ENCODE measurements at places on chromosomes 13 and 19.

DNA sequence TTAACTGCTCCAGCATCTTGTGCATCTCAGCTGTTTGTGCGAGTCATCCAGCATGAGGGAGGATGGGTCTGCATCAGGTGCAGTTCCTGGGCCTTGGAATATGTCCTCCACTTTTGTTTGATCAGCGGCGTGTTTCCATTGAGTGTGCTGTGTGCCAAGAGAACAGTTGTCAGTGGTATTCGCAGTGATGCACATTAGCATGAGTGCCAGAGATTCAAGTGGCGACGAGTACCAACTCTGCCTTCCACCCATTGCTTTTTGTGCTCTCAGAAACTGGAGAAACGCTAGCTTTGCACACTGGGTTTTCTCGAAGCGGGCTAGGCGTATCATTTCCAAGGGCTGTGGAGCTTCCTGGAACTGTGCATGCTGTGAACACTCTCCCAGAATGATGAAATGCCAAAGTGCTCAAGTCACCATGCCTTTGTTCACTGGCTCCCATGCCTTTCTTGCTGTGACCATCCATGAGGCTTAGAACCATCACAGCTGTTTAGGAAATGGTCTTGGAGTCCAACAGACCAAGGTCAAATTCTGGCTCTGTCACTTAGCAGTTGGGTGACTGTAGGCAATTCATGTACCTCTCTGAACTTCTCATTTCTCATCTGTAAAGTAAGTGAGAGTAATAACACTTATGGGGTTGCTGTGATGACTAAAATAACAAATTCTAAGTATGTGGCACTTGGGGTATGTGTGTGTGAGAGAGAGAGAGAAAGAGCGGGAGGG is 18.4 kb downstream of the LRCH1 start:
- DNase-seq = no peak

DNA sequence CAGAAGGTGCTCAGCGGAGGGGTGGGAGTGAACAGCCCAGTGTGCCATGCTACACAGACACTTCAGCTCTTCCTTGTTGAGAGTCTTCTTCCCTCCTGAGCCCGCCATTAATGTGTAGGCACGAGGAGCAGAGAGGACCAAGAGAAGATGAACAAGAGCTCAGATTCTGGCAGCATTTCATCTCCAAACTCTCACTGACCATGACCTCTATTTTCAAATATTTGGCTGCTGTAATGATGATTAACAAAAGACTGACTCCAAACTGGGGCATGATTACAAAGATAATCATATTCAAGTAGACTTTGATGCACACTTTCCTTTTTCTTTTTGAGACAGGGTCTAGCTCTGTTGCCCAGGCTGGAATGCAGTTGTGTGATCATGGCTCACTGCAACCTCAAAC is 236.5 kb downstream of the DCLK1 start:
- DNase-seq = no peak

- no peak for DNase-seq
Observed at GRCh38 chr19:49133621-49134454, 14.5 kb downstream of the PPFIA3 start.

GRCh38 chr19:23698711-23699520 is 11.9 kb upstream of the ZNF675 start:
- no peak for DNase-seq

- no peak for DNase-seq
Observed at GRCh38 chr19:45186509-45187334, 8.1 kb downstream of the BLOC1S3 start.

GRCh38 chr13:64130171-64130570 is 2714.5 kb upstream of the PCDH20 start:
- DNase-seq = no peak

DNA sequence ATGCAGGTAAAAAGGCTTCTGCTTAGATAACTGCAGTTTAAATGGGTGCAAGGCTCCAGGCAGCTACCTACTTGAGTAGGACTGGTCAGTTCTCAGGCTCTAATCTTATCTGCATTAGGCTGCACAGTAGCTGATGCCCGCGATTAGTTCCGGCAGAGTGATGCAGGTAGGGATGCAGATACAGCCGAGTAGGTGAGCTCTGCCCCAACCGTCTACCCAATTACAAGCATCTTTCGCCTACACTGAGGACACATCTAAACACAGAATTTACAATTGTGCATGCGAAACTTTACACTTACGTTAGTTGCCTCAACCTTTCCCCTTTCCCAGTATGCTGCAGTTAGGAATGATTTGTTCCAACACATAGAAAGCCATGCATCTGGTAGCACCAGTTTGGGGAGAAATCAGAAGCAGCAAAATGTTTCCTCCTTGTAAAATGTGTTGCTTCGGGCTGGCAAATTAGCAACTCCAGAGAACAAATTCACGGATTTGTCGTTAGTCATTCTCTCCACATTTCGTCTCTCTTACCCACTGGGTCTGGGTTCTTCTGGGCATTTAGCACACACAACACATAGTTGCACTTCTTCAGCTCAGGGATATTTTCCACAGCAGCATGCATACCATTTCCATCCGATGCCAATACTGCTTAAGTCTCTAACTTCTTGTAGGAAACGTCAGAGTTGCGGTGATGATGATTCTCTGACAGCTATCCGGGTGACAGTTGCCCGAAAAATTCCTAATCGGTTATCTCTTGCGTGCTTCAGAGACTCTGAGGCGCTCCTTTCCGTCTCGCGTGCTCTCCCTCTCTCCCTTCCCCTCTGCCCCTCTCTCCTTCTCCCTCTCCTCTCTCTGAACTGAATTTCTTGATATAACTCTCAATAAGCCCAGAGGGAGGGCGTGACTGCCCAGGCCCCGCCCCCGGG is at the start of gene PCDH9:
PCDH9 (minus strand) TSS at position 856 of the 923 bp plus-strand sequence. CDS start 1,896 bp downstream, outside the sequence.
- peak; percentile 71 for DNase-seq

- DNase-seq = no peak
Observed at GRCh38 chr13:78028960-78029359, 110.3 kb upstream of the EDNRB start.

GRCh38 chr19:1102407-1103131 is 1.2 kb upstream of the GPX4 start:
- DNase-seq = no peak

- DNase-seq = no peak
Observed at GRCh38 chr13:96381681-96382080, 291.8 kb downstream of the HS6ST3 start.

GRCh38 chr19:2419754-2420153 is 7.6 kb downstream of the TIMM13 start:
- DNase-seq = no peak

GRCh38 chr13:60433505-60433904 is 36.5 kb downstream of the TDRD3 start:
- DNase-seq = no peak

- no peak for DNase-seq
Observed at GRCh38 chr13:89199138-89199537, 1528.0 kb downstream of the SLITRK5 start.

DNA sequence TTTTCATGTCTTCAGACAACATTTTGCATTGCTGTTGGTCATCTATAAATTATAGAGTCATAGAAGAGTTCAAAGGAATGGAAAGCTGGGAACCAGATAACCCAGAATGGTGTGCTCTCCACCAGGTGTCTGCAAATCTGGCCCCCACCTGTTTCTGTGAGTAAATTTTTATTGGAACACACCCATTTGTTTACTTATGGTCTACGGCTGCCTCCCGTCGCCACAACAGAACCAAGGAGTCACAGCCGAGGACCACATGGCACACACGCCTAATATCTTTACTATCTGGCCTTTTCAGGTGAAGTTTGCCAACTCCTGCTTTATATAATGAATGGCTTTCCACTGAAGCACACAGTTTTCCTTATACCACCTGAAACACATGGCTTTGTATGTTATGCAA is 58.2 kb downstream of the EFNB2 start:
- no peak for DNase-seq

DNA sequence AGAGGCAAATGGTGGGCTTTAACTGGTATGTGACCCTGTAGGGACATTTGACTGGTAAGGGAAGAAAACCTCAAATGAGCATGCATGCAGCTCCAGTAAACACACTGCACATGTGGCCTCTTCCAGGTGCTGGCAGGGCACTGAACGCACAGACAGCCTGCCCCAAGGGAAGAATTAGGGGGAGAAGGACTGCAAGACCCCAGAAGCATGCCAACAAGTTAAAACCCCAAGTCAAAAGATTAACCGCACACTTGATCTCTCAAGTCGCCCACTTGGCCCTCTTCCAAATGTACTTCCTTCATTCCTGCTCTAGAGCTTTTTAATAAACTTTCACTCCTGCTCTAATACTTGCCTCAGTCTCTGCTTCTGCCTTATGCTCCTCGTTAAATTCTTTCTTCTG is 46.9 kb upstream of the SLITRK1 start:
- no peak for DNase-seq

DNA sequence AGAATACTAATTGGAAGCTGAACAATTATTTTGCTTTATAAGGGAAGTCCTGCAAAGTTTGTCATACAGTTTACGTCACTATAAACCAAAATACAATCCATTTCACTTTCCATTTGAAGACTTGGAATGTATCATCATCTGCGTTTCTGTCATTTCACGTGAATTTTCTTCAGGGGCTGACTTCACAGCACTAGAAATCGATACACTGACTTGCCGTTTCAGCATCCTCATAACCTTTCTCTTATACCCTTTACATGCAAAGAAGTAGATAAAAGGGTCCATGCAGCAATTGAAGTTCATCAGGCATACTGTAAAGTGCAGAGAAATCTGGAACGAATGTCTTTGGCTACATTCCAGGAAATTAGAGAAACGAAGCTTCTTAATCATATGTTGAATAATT is 12.2 kb downstream of the GPR183 start:
- DNase-seq = no peak

GRCh38 chr13:44904967-44905366 is 84.3 kb downstream of the NUFIP1 start:
- no peak for DNase-seq

- no peak for DNase-seq
Observed at GRCh38 chr13:106630650-106631049, 62.7 kb upstream of the ARGLU1 start.

DNA sequence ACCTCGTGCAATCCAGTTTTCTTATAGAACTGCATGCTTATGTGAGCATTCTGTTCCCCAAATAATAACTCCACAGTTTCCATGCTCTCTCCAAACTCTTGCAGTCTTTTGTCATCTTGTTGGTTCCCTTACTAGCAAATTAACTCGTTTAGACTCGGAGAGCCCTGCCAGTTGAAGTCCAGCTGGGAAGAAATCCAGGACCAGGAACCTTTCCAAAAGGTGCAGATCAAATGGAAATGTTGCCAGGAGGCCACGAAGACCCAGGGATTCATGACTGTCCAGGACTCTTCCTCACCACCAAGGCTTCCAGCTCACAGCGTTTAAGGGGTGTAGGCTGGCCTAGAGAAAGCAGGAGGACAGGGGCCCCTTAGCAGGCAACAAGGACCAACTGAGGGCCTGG is 2.1 kb upstream of the TDRD12 start:
- peak; percentile 24 for DNase-seq

DNA sequence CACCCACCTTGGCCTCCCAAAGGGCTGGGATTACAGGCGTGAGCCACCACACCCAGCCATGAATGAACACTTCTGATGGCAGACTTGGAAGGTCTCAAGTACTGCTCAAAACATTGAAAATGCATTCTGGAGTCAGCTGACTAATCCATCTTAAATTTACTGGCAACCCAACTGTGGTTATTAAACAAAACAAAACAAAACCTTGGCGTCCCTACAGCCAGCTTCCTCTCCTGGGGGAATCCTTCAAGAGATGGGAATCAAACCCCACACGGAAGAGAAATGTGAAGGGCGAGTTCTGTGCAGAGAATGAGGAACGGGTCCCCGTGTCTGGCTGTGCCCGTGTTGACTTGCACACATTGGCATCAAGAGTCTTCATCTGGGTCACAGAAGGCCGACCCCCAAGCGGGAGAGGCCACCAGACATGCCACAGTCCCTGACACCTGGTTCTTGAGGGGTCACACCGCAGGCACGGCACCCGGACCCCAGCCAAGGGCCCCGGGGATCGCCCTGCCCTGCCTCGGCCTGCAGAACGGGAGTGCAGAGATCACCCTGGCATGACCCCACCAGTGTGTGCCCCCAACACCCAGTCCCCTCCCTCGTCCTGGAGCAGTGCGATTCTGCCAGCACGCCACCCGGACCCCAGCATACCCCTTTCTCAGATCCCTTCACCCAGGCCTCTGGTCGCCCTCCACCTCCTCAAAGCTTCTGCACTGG is 3.2 kb downstream of the MAP2K2 start:
- no peak for DNase-seq

DNA sequence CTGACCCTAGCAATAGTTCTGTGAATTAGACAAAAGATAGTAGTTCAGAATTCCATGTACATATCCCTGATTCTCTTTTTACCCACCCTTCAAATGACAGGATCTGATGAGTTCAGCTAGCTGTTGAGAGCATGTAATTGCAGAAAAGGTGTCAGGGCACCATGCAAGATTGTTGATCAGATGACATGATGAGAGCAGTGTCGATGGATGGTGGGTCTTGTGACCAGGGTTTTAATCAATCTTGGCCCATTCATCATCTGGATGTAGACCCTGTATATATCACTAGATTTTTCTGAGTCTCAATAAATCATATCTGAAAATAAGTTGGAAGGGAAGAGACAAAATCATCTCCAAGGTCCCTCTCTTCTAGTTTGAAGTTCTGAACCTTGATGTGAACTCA is 379.0 kb downstream of the OXGR1 start:
- no peak for DNase-seq

GRCh38 chr13:89936256-89936655 is 1411.2 kb upstream of the MIR17HG start:
- DNase-seq = no peak

- DNase-seq = no peak
Observed at GRCh38 chr13:35388441-35389355, 87.8 kb downstream of the MAB21L1 start.

- DNase-seq = no peak
Observed at GRCh38 chr19:35862528-35862927, 5.8 kb downstream of the KIRREL2 start.

- DNase-seq = no peak
Observed at GRCh38 chr19:18445262-18445948, 7.5 kb upstream of the ISYNA1 start.

- no peak for DNase-seq
Observed at GRCh38 chr19:58380037-58380661, 681 bp downstream of the ZNF837 start.

DNA sequence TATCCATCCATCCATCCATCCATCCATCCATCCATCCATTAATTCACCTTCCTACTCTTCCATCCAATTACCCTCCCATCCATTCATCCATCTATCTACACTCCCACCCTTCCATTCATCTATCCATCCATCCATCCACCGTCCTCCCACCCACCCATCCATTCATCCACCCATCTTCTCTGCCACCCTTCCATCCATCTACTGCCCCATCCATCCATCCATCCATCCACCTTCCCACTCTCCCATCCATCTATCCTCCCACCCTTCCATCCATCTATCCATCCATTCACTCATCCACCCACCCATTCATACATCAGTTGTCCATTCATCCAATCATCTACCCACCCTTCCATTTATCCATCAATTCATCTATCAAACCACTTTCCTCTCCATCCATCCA is 54.3 kb downstream of the NWD1 start:
- DNase-seq = no peak

GRCh38 chr13:108322206-108322824 is 52.8 kb downstream of the TNFSF13B start:
- no peak for DNase-seq

DNA sequence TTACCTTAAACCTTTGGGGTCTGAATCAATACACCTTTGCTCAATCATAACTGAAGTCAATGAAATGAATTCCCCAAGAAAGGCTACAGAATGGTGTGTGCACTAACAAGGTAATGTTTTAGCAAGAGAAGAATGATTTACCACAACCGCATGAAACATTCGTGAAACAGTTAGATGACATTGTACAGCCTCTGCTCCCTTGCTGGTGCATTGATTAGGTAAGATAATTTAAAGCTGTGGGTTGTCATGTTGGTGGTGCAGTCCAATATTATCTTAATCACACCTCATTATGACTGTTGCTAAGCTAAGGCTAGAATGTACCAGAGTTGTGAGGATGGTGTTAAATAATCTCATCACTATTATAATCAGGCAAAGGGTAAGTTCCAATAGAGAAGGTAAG is 1673.2 kb upstream of the PRR20A start:
- no peak for DNase-seq
